ENCODE measurements at places on chromosomes 5 and 9. TPM values are rescaled to one million over a fixed set of nuclear protein-coding genes. Genes with fewer than 3 reads are reported as not detected.

SCGB3A2 gene
- 0.93 TPM for total RNA-seq

TMEFF1 gene
- total RNA-seq = 9.9 TPM

BHMT2 gene
- total RNA-seq = 31.5 TPM

SLC36A3 gene
- not detected for total RNA-seq

SLCO6A1 gene
- not detected for total RNA-seq

IL12B gene
- not detected for total RNA-seq

LCN1 gene
- total RNA-seq = not detected

SLC24A2 gene
- total RNA-seq = 0.23 TPM

C7 gene
- total RNA-seq = 392 TPM

UTP15 gene
- total RNA-seq = 18.8 TPM

PDE6A gene
- total RNA-seq = 0.06 TPM

SLC4A9 gene
- 21.8 TPM for total RNA-seq

SPINK7 gene
- not detected for total RNA-seq

GNA14 gene
- total RNA-seq = 21.1 TPM

TMC1 gene
- 0.41 TPM for total RNA-seq

LCN10 gene
- 0.47 TPM for total RNA-seq

ITK gene
- total RNA-seq = 0.99 TPM

ADCY2 gene
- 17.0 TPM for total RNA-seq

ZNF462 gene
- total RNA-seq = 61.2 TPM

KIF3A gene
- 12.0 TPM for total RNA-seq

ZNF79 gene
- total RNA-seq = 10.2 TPM

LCN12 gene
- total RNA-seq = 10.2 TPM

AGGF1 gene
- 29.7 TPM for total RNA-seq

Data from metanephros (tissue), 2 donors.